ENCODE measurements at places on chromosomes 11 and 22.
A peak's percentile ranks its signal among the peaks of the same experiment; 100 is the strongest.

- DNase-seq: no peak
These were observed 1.5 kb downstream of the FEZ1 start for GRCh38 chr11:125494561-125494960.

GRCh38 chr11:92607969-92608722 is 361.3 kb upstream of the MTNR1B start:
- DNase-seq: no peak

GRCh38 chr22:36544107-36544620 is 15.2 kb upstream of the EIF3D start:
- no peak for DNase-seq

- no peak for DNase-seq
These were observed 116.4 kb downstream of the FAR1 start for GRCh38 chr11:13784855-13785254.

GRCh38 chr11:116459185-116460045 is 313.4 kb downstream of the BUD13 start:
- no peak for DNase-seq

DNA sequence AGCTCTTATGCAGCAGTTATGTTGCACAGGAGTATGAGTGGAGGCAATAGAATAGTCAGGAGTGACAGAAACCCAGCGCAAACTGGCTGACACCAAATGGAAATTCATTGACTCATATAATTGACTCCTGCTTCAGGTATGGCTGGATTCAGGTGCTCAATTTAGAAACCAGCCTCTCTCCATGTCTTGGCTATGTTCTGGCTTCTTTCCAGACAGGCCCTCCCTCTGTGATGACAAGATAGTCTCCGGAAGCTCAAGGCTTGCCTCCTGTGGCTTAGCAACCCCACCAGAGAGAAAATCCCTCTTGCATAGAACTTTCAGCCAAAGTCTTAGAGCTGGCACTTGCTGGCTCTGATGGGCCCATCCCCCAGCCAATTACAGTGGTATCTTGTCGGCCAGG is 28.1 kb upstream of the MN1 start:
- DNase-seq: no peak

DNA sequence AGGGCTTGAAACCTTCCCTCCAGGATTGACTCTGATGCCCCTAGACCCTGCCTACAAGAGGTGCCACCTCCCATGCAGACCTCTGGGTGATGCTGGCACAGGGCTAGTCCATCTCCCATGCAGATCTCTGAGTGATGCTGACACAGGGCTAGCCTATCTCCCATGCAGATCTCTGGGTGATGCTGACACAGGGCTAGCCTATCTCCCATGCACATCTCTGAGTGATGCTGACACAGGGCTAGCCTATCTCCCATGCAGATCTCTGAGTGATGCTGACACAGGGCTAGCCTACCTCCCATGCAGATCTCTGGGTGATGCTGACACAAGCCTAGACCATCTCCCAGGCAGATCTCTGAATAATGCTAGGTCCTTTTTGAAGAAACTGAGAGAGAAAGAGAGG is 321.7 kb downstream of the NTM start:
- DNase-seq: no peak

DNA sequence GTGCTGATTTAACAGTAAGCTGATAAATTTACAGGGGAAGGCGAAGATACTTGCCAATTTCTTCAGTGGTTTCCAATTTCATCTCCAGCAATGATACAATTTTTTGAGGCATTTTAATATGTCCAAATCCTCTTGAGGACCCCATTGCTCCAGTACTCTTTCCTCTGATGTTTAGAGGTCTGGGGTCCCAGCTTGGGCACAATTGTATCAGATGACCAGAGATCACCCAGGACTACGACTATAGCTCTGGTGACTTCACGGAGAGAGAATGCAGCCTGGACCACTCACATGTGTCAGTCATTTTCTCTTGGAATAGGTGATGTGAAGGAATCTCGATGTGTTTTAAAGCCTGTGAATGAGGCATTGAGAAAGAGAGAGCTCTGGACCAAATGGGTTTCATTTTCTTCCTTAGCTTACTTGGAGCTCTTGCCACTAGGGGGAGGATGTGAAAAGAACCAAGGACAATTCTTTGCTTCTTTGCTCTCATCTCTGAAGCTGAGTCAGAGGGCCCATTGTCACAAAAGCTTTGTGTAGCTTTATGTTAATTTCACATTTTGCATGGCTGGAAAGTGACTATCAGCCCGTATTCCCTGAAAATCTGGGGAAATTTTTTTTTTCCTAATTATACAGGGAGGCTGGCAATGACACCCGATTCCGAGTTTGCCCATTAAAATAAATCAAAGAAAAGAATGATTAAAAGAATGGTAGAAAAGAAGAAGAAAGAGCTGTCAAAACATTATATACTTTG is 6.7 kb upstream of the CCDC90B start:
- DNase-seq: no peak

DNA sequence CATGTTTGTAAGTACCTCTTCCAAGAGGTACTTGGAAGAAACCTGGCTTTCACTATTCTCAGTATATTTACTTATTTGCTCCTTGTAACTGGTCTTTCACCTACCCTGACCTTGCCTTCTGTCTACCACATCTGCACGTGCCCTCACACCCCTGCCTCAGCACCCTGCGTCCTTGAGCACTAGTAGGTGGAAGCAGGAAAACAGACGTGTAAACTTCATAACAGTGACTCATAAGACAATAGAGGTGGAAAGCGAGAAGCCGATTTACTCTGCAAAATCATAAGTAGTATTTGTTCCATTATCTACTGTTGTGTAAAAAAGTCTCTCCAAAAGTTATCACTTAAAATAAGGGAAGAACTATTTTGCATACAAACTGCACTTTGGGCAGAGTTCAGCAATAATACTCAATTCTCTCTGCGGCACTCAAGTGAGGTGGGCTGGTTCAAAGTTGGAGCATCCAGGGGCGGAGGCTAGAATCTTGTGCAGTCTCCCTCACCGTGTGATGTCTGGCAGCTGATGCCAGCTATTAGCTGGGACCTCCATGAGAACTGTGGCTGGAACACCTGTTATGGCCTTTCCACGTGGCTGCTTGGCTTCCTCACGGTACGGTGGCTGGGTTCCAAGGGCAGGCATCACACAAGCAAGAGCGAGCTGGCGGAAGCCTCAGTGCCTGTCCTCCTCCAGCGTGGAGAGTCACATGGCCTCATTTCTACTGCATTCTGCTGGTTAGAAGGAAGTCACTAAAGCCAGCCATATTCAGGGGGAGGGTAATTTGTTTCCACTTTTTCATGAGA is 30.4 kb downstream of the PACS1 start:
- DNase-seq: peak; percentile 71

- DNase-seq: no peak
These were observed 159.0 kb upstream of the RAG2 start for GRCh38 chr11:36757075-36757474.

DNA sequence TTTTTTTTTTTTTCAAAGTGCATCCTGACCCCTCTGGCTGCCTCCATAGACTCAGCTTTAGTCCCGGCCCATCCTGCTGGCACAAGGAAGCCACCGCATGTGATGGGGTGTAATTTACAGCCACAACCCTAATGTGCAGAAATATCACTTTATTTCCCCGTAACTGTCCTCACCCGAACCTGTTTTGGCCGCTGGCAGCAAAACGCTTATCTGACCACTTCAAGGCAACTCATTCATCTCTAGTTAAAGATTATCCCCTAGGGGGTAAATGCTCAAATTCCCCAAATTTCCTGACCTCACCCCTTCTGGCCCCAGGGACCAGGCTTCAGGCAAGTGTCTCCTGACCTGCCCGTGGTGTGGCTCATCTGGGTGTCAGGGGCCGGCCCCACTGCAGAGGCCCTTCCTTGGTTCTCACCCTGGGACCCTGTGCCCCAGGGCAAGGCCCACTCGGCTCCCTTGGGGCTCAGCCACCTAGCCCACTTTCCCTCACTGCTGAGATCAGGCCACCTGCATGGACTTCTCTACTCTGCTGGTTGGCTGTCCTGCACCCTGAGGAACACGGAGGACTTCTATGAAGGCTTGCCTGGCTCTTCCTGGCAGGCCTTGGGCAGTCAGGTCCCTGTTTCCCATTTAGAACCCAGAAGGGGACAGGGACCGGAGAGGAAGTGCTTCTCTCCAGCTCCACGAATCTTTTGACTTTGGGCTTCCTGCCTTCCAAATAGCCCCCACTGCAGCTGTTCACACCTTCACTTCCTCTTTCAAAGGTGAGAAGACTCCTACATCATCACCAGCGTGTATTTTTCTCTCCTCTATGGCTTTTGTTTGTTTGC is 53.3 kb downstream of the WNT11 start:
- DNase-seq: no peak

GRCh38 chr11:8025816-8026215 is 38.7 kb downstream of the EIF3F start:
- DNase-seq: no peak

DNA sequence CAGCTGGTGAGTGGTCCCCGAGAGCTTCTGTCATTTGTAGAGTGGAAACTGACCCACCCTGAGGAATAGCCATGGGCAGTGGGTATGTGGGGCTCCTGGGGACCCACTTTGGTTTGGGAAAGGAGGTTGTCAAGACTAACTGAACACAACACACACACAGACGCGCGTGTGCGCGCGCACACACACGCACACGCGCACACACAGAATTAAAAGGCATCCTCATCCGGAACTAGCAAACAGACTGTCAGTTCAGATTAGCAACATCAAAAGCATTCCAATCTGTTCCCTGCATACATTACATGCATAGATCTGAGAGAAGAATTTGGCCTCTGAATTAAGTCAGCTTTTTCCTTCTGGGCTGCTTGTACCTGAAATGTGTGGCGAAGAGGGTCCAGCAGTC is 284.7 kb downstream of the ST3GAL4 start:
- DNase-seq: no peak

DNA sequence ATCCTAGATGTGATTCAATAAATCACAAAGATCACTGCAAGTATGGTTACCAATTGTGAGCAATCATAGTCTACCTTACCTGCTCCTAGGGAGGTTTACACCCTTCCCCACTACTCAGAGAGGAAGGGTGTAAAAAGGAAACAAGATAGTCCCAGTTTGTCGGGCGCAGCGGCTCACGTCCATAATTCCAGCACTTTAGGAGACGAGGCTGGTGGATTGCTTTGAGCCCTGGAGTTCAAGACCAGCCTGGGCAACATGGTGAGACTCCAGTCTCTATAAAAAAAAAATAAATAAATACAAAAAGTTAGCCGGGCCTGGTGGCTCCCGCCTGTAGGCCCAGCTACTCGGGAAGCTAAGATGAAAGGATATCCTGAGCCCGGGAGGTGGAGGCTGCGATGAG is 962 bp upstream of the AMBRA1 start:
- DNase-seq: no peak

- no peak for DNase-seq
These were observed 67.5 kb upstream of the CCDC179 start for GRCh38 chr11:22927793-22928192.

DNA sequence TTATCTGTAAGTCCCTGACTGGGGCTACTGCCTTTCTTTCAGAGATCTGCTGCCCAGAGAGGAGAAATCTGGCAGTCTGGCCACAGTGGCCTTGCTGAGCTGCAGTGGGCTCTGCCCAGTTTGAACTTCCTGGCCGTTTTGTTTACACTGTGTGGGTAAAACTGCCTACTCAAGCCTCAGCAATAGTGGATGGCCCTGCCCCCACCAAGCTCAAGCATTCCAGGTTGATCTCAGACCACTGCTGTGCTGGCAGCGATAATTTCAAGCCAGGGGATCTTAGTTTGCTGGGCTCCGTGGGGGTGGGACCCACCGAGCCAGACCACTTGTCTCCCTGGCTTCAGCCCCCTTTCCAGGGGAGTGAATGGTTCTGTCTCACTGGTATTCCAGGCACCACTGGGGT is 117.5 kb downstream of the TRPC6 start:
- no peak for DNase-seq

- peak; percentile 77 for DNase-seq
These were observed 13.6 kb downstream of the PARVB start for GRCh38 chr22:44037519-44038375.
